Stimulated activated CD8-positive, alpha-beta memory T cell treated with anti-CD3 and anti-CD28 coated beads, Interleukin-7, amount 100 ng/mL, for 1 hour (primary cell): ENCODE measurements at places on chromosomes 4 and X.

GRCh38 chrX:57848857-57849256 lies 61.4 kb downstream of the ZXDA start:
- DNase-seq, result no peak

GRCh38 chrX:137178392-137178791 lies 144.6 kb upstream of the GPR101 start:
- DNase-seq, result no peak

GRCh38 chrX:14698790-14699189 lies 169.5 kb downstream of the GLRA2 start:
- DNase-seq, result no peak

DNA sequence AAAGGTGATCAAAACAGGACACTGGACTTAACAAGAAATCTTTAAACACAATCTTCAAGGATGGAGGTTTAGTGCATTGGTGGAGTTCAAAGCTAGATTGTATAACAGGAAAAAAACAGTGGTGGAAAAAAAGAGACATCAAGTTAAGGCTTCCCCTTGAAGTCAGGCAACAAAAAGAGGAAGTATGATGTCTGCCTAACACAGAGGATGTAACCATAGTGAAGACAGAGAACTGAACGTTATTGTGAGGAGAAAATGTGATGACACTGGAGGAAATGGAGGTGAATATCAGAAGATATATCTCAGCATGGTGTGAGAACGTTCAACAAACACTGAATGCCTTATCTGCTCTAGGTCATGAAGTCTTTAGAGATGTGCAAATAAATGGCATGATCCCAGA lies 192.4 kb upstream of the AR start:
- DNase-seq, result no peak

- no peak for DNase-seq
These were observed 94.9 kb upstream of the SHISA3 start for GRCh38 chr4:42302348-42302747.

GRCh38 chr4:153083447-153083947 lies 120.7 kb upstream of the TRIM2 start:
- DNase-seq, result peak; percentile 10

DNA sequence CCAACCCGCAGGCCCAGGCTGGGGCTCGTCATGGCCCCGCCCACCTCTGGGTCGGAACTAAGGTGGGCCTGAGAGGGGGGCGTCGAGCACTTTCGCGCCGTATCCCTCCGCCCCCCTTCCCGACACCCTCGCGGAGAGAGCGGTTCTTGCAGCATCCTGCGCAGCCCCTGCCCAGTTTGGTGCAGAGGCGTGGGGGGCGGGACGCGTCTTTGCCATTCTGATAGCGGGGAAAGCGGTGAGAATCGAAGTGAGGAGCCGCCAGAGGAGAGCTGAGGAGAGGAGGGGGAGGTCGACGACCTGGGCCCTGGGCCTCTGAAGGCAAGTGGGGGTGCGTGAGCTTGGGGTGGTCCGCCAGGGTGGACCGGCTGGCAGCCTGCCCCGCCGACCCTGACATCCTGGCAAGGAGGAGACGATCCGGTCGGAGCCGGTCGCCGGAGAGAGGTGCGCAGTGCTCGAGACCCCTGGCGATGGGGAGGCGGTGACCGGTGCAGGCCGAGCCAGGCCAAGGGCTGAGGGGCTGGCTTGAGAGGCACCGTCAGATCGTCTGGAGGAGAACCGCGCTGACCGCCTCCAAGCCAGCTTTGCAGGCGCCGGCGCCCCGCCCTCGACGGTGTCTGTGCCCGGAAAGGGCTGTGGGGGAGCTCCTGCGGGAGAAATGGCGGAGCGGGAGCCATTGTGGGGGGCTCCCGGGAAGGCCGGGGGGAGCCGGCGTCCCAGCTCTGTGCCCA lies 25.5 kb downstream of the GPRASP3 start:
- no peak for DNase-seq

- no peak for DNase-seq
These were observed 24.2 kb upstream of the RASL11B start for GRCh38 chr4:52837716-52838558.

GRCh38 chr4:162341533-162341932 lies 177.7 kb upstream of the FSTL5 start:
- no peak for DNase-seq

- no peak for DNase-seq
These were observed 172.7 kb upstream of the LNX1 start for GRCh38 chr4:53763813-53764597.

GRCh38 chrX:21757960-21758359 lies at the start of gene SMPX:
Gene SMPX (minus strand): TSS chrX:21758116. CDS start chrX:21754290, 3,826 bp downstream.
- DNase-seq, result no peak

GRCh38 chr4:20598626-20599025 lies 101.6 kb upstream of the PACRGL start:
- no peak for DNase-seq

DNA sequence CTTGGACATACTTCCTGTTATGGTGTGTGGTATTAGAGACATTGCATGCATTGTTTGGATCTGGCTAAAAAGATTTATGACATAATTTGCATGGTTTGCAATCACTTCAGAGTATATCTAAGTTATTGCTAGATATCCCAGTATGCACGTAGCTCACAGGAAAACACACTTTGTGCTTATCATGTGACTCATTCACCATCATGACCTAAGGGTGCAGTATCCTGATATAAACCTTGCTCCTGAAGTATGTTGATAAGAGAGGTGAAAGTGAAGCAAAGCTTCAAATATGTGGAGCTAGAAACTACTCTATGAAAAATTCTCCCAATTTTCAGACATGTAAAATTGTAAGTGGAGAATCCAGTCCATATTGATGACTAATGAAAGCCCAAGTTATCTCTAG lies 46.9 kb upstream of the GRXCR1 start:
- DNase-seq, result no peak

- no peak for DNase-seq
These were observed 12.4 kb upstream of the STX18 start for GRCh38 chr4:4554234-4554633.

DNA sequence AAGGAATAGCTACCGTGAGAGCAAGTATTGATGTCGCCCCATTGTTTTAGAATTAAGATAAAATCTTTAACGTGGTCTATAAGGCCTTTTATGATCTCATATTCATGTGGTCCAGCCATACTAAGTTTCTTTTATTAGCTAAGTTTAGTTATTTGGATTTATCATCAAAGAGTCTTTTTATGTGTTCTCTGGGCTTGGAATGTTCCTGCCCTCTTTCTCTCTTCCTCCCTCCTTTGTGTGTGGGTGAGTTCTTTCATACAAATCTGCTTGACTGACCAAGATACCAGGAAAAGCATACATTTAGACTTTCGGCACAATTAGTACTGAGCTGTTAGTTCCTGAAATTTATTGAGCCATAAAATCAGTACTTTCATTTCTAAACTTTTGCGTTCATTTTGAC lies 11.3 kb downstream of the TDO2 start:
- no peak for DNase-seq

DNA sequence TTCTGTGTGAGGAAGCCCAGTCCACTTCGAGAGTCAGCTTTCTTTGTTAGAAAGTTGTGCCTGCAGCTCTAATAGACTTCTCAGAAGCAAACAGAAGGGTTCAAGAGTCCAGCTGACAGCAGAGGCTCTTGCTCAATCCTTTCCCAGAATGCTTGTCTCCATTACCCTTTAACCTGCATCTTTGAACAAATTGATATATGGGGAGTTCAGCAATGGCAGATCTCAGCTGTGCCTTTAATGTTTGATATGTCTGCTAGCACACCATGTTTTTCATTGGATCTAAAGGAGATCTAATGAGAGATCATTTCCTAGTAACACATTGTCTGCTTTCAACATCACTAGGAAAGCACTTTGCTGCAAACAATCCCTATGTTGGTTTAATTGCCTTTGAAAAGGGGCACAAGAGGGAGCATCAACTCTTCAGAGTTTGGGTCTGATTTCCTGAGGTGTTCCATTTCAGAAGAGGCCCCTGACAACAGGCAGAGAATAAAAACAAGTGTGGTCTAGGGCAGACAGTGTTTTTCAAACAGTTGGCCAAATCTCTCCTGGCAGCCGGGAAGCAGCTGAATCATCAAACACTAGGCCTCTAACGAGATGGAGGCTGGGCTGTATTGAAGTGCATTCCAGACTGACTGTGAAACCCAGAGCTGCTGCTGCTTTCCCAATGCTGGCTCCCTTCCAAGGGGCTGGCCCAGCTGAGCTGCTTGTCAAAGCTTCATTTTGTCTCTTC lies 55.5 kb downstream of the LUZP4 start:
- no peak for DNase-seq

GRCh38 chr4:71472946-71473345 lies 134.1 kb downstream of the SLC4A4 start:
- no peak for DNase-seq

DNA sequence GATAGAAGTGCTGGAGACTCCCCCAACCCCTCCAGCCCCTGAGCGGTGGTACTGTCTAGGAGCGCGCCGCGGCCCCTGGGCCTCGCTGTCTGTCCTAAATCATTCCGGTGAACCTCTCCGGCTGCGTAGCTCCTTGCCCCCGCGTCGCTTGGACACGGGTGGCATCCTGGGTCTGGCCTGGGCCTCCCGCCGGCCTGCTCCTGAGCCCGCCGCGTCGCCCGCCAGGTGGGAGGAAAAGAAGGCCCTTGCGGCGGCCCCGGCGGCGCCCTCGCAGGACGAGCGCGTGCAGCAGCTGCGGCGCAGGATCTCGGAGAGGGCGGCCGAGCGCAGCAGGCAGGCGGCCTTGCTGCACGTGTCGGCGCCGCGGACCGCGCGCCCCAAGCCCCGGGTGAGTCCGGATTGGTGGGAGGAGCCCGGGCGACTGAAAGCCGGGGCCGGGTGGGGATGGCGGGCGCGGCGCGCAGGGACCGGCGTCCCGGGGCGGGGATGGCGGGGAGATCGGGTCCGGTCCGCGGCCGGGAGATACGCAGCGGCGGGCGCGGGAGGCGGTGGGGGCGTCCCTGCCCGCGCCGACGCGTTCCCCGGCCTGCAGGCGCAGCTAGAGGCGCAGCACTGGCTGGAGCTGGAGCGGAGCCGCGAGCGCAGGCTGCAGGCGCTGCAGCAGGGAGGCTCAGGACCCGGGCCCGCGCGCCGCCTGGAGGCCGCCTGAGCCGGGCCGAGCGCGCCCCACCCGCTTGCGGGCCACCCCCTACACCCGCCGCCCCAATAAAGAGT lies 6.5 kb upstream of the RNF4 start:
- peak; percentile 32 for DNase-seq

DNA sequence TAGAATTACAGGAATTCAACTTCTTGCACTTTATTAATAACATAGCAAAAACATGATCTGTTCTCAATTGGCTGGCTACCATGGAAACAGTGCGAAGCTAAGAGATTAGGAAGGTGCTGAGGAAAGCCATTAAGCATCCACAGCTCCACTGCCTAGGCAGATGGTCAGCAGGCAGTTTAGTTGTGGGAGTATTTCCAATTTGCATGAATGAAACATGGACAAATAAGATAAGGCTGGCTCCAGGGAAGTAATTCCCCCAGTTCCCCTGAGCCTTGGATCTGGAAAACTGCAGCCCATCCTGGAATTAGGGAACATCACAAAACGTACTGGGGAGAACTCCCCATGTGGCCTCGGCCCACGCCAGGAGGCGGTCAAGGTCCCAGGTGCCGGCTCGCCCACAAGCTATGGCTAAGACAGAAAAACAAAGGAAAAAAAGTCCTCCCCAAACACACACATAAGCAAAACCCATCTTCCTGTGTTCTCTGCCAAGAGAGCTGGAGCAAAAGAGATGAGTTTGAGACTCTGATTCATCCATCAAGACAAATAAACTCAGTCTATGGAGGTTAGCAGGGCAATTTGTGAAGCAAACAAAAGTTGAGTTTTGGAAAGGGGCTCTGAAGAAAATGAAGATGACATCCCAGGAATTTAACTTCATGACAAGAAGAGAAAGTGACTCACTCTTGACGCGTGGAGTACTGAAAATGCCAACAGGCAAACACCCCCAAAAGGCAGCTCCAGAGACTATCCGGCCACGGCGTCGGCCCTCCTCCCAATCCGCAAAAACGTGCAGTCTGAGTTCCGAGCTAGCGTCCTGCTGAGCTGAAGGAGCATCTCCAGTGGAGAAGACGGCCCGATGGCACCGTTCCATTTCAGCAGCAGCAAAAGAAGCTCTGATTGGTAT lies 45.1 kb downstream of the IGFBP7 start:
- DNase-seq, result no peak

GRCh38 chrX:118530219-118530911 lies 34.8 kb downstream of the DOCK11 start:
- DNase-seq, result no peak

DNA sequence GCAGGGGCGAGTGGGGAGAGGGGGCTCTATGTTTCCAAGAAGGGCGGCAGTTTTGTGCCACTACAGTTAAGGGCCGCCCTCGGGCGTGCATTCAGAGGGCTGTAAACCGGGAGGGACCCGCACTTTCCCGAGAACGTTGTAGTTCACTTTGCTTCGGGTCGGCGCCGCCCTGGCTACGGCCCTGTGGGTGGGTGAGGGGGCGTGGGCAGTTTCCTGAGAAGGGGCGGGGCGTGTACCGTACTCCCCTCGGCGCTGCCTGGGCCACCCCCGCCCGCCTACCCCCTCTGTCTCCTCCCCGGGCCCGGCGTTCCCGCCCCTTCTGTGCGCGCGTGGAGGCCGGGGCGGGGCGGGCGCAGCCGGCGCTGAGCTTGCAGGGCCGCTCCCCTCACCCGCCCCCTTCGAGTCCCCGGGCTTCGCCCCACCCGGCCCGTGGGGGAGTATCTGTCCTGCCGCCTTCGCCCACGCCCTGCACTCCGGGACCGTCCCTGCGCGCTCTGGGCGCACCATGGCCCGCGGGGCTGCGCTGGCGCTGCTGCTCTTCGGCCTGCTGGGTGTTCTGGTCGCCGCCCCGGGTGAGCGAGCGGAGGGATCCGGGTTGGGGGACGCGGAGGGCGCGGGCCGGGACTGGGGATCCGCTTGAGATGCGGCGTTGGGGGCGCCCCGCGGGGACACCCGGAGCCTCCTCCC lies at the start of gene CD99:
Gene CD99, plus strand, starts transcription at position 440 of the 687 bp plus-strand sequence. Its CDS starts 66 bp downstream, at position 506.
- DNase-seq, result peak; percentile 75

- no peak for DNase-seq
These were observed 346.2 kb downstream of the ARHGAP10 start for GRCh38 chr4:148078061-148078460.

DNA sequence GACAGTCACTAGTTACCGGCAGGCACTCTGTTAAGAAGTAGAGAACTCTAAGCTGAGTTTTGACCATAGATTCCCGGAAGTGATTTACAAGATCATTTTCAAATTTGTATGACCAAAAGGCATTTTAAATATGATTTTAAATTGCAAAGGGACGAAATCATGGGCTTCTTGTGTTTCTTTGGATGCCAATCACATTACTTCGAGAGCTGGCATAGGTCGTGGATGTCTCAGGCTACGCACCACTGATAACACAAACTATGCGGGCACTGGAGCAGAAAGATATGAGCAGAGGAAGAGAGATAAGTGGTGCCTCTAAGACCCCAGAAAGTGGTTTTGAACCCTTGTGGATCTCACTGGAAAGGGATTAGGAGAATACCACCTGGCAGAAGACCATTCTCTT lies 294.2 kb upstream of the FTHL17 start:
- DNase-seq, result no peak

DNA sequence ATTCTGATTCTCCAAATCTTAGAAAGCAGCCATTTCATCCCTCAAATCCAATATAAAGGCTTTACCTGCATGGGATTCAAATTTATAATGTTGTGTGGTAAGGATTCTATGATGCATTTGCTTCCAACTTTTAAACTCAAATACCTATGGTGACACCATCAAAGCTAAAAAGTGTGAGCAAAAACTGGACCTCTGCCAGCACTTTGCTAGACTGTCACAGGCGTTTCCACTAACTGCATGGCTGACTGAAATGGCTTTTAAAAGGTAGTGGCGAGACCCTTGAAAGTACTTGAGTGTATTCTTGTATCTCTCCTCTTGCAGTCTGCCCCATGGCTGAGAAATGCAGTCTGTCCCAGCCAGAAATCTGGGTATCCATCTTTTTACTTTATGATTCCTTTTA lies 169.4 kb downstream of the AMELX start:
- DNase-seq, result no peak
